ENCODE measurements at places on chromosomes 3 and 15. TPM values are rescaled to one million over a fixed set of nuclear protein-coding genes. Genes with fewer than 3 reads are reported as not detected.

- DNase-seq = no peak
These were observed 32.3 kb downstream of the TSPAN3 start for GRCh38 chr15:77038312-77039216.

DNA sequence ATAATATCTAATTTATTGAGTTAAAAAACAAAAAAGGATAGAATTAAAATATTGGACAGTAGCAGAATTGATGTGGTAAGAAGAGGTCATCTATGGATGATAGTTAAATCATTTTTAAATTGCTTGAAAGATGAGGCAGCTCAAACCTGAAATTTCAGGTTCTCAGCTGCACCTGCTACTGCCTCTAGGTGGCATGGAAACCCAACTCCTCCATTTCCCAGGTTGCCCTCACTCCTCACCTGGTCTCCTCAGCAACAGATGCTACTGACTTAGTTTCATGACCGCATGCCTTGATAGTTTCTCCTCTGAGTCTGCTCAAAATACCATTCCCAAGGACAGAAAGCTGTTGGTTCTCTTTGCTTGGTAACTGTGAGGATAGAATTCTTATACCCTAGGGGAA is 148.1 kb downstream of the ABHD5 start:
- no peak for DNase-seq

- DNase-seq = no peak
These were observed 95.8 kb downstream of the RAP2B start for GRCh38 chr3:153257673-153258351.

GRCh38 chr3:7567160-7567559 is 706.2 kb downstream of the GRM7 start:
- no peak for DNase-seq

- no peak for DNase-seq
These were observed 31.9 kb downstream of the SH3BP5 start for GRCh38 chr3:15300323-15301078.

DNA sequence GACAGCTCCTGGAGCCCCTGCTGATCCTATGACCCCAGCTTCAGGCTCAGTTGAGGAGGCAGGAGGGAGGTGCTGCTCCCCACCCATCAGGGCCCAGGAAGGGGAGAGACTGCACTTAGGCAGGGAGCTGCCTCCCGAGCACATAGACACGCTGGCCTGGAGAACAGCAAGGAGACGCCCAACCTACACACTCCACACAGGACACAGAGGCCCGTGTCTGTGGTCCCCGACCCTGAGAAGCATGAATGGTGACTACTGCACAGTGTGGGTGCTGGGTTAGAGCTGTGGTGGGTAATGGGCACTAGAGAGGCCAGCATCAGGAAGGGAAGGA is 1.1 kb upstream of the HHATL start:
- no peak for DNase-seq

GRCh38 chr15:65307978-65308377 is 3.5 kb downstream of the RNU5B-1 start:
- no peak for DNase-seq

- no peak for DNase-seq
These were observed 78.3 kb downstream of the CBLB start for GRCh38 chr3:105790534-105790933.

- DNase-seq = no peak
These were observed 2.7 kb upstream of the STARD5 start for GRCh38 chr15:81326466-81327212.

- no peak for DNase-seq
These were observed 81.1 kb downstream of the PDCD6IP start for GRCh38 chr3:33879540-33879939.

DNA sequence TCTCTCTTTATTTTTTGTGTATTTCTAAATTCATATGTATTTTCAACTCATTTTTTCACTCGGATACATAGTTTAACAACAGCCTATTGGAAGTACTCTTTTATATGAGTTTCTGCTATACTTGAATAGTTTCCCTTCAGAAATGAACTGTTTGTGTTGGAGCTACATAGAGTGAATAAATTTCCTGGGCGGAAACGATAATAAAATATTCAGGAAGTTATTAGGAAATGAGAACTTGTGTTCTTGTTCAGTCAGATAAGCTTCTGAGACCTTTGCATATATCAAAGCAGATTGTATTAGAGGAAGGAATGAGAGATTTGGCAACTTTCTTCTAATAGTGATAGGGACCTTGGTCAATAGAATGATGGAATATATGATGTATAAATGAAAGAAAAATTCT is 27.3 kb downstream of the NEO1 start:
- no peak for DNase-seq

- DNase-seq = no peak
These were observed 277.5 kb upstream of the PPP2R3A start for GRCh38 chr3:135688003-135688402.

DNA sequence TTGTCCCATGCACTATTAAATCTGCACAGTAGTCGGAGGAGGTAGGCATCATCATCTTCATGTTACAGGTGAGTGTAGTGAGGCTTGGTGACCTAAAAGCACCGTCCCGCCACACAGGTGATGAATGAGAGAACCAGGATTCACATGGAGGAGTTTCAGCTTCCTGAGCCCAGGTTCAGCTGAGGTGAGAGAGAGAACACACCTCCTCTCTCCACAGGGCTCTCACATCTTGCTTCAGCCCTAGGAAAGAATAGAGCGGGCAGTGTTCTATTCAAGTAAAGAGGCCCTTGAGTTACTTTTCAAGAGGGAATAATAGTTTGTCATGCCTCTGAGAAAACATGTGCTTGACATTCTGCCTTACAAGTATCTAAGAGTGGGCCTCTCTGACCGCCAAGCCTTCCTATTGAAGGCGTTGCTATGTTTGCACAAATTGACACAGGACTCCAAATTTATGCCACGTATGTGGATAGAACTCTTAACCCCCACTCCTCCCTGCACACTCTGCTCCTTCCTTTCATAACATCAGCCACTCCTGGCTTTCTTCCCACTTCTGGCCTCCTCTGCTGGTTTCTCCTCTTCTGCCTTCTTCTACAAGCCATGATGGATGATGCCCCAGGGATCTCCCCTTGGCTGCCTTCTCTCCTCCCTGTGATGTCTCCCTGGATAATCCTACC is 138.3 kb upstream of the ABHD17C start:
- no peak for DNase-seq

DNA sequence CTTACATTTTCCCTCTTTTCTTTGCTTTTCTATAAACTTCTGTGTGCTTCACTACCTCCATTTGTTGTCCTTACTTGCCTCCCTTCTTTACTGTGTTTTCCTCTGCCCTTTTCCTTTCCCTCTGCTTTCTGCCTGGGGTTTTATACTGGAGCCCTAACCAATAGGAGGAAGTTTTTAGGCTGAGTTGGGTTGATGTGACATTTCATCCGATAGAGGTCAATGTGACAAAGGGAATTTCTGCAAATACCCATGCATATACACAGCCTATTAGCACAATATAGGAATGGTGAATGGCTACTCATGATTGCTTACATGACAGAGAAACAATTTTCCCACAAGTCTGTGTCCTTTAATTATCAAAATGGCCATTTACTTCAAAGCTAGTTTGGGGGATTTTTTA is 153.0 kb upstream of the ARPP21 start:
- no peak for DNase-seq

DNA sequence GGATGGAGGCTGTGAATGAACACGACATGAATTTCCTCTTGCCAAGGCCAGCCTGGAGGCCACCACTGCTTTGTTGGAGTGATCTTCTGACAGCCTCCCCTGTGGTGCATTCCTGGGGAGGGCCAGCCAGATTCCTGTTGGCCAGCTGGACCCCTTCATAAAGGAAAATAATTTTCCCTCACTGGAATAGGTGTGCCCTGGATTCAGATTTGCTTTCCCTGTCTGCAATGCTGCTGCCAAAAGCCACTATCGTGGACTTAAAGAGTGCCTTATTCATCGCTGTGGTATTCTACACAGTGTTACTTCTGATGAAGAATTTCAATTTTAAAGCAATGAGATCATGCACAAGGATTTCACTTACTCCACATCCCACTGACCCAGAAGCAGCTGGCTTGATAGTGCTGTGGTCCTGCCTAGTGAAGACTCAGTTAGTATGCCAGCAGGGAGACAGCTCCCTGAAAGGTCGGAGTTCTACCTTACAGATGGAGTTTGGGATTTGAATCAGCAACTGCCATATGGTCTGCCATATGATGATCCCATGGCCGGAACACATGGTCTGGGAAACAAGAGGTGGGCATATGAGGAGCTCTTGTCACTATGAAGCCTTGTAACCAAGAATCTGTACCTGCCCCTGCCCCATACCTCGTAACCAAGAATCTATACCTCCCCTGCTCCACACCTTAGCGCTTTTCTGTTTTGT is 145.2 kb downstream of the KLF13 start:
- DNase-seq = no peak

DNA sequence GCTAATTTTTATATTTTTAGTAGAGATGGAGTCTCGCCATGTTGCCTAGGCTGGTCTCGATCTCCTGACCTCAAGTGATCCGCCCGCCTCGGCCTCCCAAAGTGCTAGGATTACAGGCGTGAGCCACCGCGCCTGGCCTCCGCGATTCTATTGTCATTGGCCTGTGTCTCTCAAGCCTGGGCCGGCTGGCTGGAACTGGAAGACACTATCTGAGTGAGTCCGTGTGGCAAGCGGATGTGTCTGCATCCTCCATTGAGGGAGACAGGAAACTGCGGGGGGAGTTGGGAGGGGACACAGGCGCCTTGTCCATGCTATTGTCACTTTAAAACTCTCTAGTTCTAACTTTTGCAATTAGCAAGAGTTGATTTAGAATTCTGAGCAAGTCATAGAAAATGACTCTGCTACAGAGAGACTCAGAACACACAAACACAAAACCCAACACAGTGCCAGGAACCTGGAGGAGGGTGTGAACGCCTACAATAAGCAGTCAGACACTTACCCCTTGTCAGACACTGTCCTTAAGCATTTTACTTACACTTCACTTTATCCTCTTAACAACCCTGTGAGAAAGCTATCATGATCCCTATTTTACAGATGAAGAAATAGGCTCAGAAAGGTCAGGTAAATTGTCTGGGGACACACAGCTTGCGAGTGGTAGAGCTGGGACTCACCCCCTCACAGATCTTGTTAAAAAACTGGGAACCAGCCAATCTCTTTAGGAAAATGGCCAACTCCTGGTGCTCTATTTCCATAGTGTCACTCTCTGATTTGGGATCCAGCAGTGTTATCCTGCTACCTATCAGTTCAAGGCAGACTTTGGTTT is 38.7 kb downstream of the ANP32A start:
- no peak for DNase-seq

Gene EPHA3
- 5.1 TPM for total RNA-seq

Gene EPHA6
- not detected for total RNA-seq

Gene ZNF620
- total RNA-seq = 7.0 TPM

Gene PATL2
- total RNA-seq = 3.7 TPM

Gene USP4
- 69.6 TPM for total RNA-seq

Gene BSN
- 0.43 TPM for total RNA-seq

Gene SCN5A
- 0.58 TPM for total RNA-seq

Data from upper lobe of right lung (tissue), 1 donor.